ENCODE measurements at places on chromosomes 16 and 17.

- DNase-seq: peak; percentile 94
Measured at GRCh38 chr17:75031972-75032719, 14.6 kb downstream of the ATP5PD start.

- no peak for DNase-seq
Measured at GRCh38 chr17:59530531-59530930, 34.9 kb upstream of the DHX40 start.

- DNase-seq: peak; percentile 73
Measured at GRCh38 chr16:56931271-56931891, 561 bp upstream of the HERPUD1 start.

- DNase-seq: no peak
Measured at GRCh38 chr16:30902029-30902972, 5.9 kb downstream of the CTF1 start.

GRCh38 chr17:39573447-39574298 is 34.0 kb downstream of the NEUROD2 start:
- peak; percentile 73 for DNase-seq

- peak; percentile 78 for DNase-seq
Measured at GRCh38 chr17:59004338-59005111, 102.2 kb downstream of the TRIM37 start.

- no peak for DNase-seq
Measured at GRCh38 chr17:61494325-61495160, 42.3 kb downstream of the TBX4 start.

DNA sequence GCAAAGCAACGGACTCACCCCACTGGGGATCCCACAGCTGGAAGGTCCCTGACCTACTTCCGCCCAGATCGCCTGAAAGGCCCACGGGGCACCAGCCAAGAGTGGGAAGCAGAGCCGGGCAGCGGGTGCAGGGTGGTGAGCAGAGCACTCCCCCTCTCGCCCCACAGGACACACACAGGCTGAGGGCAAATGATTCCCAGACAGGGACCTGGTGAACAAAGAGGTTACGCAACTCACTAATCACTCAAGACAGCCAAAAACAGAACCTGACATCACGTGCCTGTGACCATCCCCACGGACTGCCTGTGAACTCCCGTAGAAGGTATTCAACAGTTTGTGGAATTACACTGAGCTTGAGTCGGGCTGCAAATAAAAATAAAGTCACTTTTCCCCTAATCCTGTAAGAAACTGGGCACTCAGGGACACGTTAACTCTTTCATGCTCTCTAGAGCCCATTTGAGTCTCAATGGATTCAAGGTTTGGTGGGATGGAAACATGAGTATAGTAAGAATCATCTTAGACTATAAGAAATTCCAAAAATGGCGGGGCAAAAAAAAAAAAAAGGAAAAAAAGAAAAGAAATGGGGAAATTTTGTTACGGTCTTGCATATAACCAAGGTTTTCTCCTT is 396.1 kb downstream of the SOX9 start:
- DNase-seq: no peak

DNA sequence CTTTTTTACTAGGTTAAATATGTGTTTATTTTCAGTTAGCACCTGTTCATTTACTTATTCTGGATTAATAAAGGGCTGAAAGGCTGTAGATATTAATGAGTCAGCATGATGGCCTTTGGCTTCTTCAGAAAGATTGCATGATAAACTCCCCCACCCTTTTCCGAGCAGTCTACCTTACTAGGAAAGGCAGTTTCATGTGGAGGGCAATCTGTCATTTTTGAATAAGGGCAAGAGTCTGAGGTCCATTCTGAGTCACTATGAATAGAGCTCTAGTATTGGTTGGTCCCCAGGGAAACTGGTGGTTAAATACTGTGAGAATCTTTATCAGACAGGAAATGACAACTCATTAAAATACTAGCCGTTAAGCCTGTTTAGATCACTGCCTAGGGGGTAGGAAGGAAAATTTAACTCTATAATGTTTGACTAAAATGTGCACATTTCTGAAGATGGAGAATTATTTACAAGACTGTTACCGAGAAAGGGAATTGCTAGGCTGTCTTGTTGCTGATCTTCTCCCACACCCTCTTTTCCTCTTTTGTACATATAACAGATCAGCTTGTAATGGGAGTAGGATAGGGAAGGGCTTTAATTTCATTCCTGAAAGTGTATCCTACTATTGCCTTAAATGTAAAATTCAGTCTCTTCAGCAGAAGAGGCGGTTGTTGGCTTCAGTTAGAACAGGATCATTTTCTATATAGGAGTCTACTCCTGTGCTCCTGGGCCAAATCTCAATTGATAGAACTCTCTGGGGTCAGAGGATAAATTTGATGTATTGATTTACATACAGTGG is 63.3 kb downstream of the TUBD1 start:
- no peak for DNase-seq

- DNase-seq: no peak
Measured at GRCh38 chr16:78211020-78211599, 111.7 kb downstream of the WWOX start.

DNA sequence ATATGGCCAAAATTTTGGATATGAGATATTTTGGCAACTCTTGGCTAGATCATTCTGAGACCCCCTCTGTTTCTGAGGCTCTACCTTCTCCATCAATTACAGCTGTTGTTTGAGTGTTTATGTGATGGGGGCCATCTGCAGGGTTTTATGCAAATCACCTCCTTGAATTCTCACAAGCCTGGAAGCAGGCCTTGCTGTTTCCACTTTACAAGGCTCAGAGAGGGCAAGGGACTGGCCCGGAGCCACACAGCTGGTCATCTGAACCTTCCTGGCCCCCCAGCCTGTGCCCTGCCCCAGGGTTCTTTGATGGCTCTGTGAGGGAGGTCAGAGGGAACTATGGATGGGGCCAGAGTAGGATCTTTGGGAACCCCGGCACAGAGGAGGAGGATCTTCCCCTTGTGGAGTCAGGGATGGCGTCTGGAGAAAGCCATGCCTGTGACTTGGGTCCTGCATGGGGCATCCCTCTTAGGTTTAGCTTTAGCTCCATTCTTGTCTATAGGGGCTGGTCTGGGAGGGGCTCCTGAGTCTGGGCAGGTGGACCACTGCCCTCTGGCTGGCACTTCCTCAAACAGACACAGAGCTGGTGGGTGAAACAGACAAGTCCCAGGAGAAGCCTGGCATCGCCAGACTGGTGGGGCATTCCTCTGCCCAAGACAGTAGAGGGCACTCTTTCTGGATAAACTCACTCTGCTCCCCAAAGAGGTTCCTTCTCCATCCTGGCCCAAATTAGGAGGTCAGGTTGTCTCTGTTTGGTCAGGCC is 26.2 kb downstream of the IL21R start:
- DNase-seq: no peak

GRCh38 chr16:27335349-27336053 is 21.7 kb downstream of the IL4R start:
- DNase-seq: no peak

- DNase-seq: no peak
Measured at GRCh38 chr16:4507588-4508345, 30.8 kb downstream of the CDIP1 start.

- no peak for DNase-seq
Measured at GRCh38 chr16:85736921-85737320, 14.0 kb downstream of the C16orf74 start.

DNA sequence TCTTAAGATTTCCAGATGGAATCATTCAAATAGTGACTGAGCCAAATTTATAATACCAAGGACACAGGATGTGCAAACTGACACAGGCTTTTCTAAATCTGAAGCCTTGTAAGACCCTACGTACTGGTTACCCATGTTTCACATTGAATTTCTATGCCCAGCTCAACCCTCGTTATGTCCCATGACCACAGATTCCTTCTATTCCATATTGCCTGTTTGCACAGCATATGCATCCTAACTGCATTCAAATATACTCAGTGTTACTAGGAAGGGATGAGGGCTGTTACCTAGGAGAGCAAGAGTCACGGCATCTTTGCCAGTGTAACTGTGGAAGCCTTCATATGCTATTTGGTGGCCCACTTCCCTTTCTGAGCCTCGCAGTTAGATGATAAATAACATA is 305.2 kb downstream of the SHISA9 start:
- DNase-seq: no peak

GRCh38 chr16:31277659-31278260 is 18.0 kb downstream of the ITGAM start:
- DNase-seq: no peak

- DNase-seq: no peak
Measured at GRCh38 chr17:79515646-79516571, 94.9 kb downstream of the RBFOX3 start.

DNA sequence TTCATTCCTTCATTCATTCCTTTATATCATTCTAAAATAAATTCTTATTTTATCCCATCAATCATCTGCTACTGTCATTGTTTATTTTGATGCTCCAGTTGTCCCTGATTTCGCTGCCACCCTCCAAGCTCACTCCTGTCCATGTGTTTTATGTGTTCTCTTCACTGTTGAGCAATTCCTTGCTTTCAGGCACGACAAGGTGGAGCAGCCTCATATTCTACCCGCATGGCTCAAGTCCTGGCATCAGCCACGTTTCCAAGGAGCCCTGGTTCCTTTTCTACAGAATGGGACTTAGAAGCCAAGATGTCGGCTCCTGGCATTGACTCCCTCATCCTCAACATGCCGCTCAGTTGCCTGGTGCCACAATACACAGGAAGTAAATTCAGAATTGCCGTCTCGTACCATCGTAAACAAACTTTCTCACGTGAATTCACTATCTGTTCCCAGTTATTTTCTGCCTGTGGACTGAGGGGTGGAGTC is 139.0 kb downstream of the RPTOR start:
- DNase-seq: no peak

DNA sequence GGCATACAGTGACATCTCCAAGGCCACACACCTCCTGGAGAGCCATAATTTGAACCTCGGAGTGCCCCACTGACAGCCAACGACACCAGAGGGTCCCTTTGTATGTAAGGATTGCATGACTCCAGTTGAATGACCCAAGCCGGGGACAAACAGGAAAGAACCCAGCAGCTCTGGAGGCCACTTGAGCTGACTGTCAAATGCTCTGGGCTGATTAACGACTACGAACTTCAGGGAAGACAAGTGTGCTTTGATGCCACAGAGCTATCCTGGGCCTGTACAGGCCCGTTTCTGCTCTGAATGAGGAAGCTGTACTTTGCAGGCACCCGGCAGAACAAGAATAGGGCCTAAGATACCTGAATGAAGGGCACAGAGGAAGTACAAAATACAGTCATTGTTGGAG is 404.6 kb downstream of the SLC39A11 start:
- no peak for DNase-seq

GRCh38 chr17:29138184-29138955 is 41.8 kb downstream of the MYO18A start:
- no peak for DNase-seq

GRCh38 chr16:66623755-66624154 is 19.3 kb downstream of the CMTM3 start:
- no peak for DNase-seq

DNA sequence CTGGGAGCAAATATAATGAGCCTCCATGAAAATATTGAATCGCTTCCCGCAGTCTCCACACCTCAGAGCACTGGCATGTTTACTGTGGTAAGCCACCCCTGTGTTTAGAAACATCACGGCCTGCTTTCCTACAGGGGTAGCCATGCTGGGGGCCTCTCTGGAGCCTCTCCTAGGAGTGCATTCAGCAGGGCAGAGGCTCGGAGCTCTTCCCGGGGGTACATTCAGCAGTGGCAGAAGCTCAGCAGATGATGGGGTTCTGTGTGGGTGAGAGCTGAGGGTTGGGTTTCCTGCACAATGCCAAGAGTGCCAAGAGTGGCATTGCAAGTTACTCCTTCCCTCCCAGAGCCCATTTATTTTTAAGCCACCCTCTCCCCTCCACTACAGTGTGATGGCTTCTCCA is 386.6 kb downstream of the SEC14L1 start:
- no peak for DNase-seq

- no peak for DNase-seq
Measured at GRCh38 chr17:36673068-36673467, 71.7 kb downstream of the MRM1 start.

DNA sequence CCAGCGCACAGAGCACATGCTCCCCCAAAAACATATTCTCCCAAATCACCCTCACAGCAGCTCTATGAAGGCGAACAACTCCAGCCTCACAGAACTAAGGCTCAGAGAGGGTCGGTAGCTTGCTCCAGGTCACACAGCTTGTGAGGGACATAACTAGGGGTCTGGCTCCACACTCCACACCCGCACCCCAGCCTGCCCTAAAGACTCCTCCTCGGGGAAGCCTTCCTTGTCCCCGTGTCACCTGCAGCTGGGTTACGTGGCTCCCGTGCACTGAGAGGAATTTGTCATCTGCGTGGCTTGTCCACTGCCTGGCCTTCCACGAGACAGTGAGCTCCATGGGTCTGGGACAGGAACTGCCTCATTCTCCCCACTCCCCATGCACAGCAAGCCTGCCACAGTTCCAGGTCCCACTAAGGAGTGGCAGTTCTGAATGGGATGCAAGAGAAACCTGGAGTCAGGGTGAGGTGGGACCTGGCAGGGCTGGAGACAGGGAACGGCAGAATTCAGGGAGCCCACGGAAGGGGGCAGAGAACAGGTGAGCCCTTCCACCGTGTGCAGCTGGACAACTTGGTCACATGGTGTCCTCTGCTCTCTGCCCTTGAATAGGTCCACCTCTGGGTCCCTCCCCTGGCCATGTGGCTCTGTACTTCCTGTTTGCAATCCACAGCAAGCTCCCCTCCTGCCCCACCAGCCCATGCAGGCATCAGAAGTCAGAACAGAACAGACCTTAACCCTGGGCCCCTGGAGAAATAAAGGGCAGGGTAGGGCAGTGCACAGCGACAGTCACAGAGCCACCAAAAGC is 27.4 kb downstream of the TNFRSF13B start:
- no peak for DNase-seq

DNA sequence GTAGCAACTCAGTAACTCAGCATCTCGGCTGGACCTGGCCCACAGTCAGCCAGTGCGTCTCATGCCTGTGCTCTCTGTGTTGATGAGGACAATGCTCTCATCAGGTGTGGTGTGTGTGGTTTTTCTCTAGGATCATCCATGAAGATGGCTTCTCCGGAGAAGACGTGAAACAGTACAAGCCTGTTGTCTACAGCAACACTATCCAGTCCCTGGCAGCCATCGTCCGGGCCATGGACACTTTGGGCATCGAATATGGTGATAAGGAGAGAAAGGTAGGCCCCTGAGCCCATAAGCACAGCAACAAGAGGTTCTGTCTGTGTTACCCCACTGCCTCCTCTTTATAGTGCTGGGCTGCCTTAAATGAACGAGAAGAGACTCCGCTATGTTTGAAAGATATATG is 84.5 kb downstream of the GNAO1 start:
- no peak for DNase-seq

DNA sequence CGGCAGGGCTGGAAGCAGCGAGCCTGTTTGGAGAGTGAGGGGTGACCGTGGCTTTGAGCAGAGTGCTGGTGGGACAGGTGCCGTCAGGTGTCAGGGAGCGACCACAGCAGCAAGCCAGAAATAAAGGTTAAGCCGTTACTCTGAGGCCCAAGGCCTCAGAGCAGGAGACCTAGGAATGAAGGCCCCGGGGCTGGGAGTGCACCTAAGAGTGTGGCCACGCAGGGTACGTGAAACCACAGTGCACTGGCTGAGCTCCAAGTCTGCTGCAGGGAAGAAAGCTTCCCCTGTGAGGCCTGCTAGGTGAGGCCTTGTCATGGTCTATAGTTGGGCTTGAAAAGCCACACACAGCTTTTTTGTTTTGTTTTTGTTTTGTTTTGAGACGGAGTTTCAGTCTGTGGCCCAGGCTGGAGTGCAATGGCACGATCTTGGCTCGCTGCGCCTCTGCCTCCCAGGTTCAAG is 8.7 kb downstream of the CLUAP1 start:
- no peak for DNase-seq

- no peak for DNase-seq
Measured at GRCh38 chr17:14997290-14997689, 267.8 kb downstream of the PMP22 start.

GRCh38 chr16:86370062-86370461 is 140.3 kb upstream of the FOXF1 start:
- no peak for DNase-seq

GRCh38 chr16:68636064-68636560 is 9.0 kb upstream of the CDH3 start:
- no peak for DNase-seq
